Stimulated activated CD4-positive, alpha-beta T cell treated with anti-CD3 and anti-CD28 coated beads, TNF-alpha, amount 100 ng/mL, for 1 hour (primary cell): ENCODE measurements at places on chromosomes 1 and 21.

DNA sequence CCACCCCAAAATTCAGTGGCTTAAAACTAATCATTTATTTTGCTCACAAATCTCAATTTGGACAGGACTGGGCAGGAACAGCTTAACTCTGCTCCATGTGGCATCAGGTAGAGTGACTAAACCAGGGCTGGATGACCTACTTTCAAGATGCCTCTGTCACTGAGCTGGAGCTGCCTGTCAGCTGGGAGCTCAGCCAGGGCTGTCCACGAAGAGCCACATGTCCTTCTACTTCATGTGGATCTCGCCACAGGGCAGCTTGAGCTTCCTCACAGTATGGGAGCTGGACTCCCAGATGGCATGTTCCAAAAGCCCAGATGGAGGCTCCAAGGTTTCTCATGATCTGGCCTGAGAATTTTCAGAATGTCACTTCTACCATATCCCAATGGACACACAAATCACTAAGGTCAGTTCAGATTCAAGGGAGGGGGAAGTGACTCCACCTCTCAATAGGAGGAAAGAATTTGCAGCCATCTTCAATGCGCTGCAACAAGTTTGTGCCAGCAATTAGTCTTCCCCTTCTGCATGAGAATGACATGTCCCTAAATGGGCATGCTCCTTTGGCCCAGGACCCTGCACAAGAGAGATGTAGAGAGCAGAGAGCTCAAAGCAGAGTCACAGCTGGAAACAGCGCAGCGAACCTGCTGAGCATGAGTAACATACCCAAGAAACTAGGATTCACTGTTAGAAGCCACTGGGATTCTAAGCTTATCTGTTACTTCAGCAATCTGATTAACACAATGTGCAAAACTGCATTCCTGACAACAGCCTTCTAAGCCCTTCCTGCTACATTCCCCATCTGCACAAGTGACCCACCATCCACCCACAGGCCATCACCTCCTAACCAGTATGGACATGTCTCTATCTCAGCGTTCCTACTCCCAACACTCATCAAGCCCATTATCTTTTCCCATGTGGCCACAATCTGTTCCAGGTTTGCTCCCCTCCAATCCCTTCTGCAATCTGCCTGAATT, 17.0 kb downstream of the HLCS start:
- no peak for DNase-seq

DNA sequence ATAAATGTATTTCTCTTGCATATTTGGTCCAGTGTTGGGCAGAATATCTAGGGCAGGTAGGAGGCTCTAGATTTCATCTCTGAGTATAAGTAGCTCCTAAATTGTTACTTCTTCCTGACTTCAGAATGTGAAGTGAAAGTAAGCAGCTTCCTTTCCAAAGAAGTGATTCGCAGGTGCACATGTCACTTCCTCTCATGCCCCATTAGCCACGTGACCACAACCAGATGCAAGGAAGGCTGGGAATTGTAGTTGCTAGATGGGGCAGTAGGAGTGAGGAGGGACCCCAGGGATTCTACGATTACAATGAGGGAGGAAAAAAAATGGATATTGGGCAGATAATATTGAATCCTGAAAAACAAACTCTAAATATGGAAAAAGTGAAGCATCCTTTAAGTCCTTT, 113.2 kb upstream of the CYYR1 start:
- DNase-seq, result no peak

DNA sequence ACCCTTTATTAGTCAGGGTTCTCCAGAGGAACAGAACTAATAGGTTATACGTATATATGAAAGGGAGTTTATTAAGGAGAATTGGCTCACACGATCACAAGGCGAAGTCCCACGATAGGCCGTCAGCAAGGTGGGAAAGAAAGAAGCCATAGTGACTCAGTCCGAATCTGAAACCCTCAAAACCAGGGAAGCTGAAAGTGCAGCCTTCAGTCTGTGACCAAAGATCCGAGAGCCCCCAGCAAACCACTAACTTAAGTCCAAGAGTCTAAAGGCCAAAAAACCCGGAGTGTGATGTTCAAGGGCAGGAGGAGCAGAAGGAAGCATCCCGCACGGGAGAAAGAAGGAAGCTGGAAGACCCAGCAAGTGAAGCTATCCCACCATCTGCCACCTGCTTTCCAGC, 9.9 kb downstream of the IFNLR1 start:
- DNase-seq, result no peak

DNA sequence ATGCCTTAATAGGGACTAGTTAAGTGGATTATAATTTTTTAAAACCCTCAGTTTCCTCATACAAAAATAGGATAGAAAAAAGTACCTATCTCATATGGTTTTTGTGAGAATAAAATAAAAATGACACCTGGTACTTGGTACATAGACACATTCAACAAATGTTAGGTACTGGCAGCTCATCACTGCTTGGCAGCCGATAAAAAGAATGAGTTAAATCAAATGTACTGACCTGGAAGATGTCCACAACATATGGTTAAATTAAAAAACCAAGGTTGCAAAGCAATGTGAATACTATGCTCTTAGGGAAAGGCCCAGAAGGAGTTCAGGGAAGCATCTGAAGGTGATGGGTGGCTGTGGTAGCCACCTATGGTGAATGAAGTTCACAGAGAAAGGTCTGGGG, 64.9 kb upstream of the SMYD2 start:
- DNase-seq, result no peak

DNA sequence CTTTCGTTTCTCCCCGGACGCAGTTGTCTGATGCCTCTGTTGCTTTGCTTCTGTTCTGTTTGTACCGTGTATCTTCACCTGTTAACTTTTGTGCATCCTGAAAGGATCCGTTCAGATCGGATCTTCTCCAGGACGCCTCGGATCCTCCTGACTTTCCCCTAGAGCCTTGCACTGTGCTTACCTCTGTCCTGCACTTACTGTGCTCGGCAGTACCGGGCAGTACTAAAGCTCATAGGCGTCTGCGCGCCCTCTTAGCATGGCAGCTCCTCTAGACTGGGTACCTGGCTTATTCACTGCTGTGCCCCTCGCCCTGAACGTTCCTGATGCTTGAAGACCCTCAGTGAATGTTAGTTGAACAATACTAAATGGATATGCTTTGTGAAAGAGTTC, 934 bp downstream of the SCP2 start:
- DNase-seq, result no peak

DNA sequence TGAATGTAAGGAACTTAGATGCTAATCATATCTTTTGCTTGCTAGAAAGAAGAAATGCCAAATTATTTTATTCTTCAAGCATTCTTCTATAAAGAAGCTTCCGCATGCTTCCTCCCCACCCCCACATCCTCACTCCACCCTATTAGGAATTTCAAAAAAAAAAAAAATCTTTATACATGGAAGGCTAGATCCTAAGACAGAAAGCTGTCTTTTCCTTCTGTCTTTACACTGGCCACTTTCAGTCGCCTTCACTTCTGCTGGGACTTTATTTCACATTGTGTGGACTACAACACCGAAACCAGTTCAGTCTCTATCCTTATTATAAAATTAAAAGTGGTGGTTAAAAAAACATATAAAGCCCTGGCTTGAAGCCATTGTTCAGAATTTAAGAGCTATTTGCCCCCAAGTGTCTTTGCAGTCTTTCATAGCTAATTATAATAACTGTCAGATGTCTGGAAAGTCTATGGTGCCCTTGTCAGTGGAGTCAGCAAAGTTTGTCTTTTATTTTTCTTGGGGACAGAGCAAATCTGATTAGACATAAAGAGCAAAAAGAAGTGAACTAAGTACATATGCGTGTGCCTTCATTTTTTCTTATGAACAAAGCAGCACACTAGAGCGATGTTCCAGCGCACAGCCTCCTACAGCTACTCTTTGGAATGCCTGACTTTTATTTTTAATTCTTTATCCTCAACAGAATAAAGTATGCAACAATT, 297.7 kb downstream of the PTPRC start:
- no peak for DNase-seq

GRCh38 chr1:153527683-153528040, 8.1 kb downstream of the S100A6 start:
- no peak for DNase-seq
